Cardiac septum (tissue), 1 donor: ENCODE measurements at places on chromosomes 6 and 20. TPM values are rescaled to one million over a fixed set of nuclear protein-coding genes. Genes with fewer than 3 reads are reported as not detected.

The CLPSL2 gene
- total RNA-seq = not detected

The ADTRP gene
- total RNA-seq = not detected

The SPATA25 gene
- 3.3 TPM for total RNA-seq

The ADGB gene
- total RNA-seq = not detected

The TCP11 gene
- total RNA-seq = not detected

The HRH3 gene
- not detected for total RNA-seq

The UFL1 gene
- 25.2 TPM for total RNA-seq

The POM121L2 gene
- total RNA-seq = not detected
